HFFc6 (cell line): ENCODE measurements at places on chromosomes 2 and 18.

DNA sequence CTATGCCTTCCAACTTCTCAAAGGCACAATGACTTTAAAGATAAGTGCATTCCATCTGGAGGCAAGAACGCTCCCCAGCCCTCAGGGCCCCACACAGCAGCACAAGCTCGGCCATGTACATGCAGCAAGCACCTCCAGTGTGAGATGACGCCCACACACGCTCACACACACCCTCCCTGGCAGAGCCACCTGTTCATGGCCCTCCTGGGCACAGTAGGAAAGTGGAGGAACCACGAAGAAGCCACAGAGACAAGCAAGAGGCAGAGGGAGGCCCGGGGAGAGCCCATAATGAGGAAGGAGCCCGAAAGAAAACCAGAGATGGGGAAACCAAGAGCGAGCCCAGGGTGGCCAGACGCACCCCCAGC, 21.7 kb downstream of the BIN1 start:
- DNase-seq = peak; percentile 25

DNA sequence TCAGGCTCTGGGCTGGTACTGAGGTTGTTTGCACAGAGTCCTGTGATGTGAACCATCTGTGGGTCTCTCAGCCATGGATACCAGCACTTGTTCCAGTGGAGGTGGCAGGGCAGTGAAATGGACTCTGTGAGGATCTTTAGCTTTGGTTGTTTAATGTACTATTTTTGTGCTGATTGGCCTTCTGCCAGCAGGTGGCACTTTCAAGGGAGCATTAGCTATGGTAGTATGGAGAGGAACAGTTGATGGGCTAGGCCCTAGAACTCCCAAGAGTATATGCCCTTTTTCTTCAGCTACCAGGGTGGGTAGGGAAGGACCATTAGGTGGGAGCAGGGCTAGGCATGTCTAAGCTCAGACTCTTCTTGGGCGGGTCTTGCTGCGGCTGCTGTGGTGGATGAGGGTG, 257.0 kb upstream of the GYPC start:
- no peak for DNase-seq

DNA sequence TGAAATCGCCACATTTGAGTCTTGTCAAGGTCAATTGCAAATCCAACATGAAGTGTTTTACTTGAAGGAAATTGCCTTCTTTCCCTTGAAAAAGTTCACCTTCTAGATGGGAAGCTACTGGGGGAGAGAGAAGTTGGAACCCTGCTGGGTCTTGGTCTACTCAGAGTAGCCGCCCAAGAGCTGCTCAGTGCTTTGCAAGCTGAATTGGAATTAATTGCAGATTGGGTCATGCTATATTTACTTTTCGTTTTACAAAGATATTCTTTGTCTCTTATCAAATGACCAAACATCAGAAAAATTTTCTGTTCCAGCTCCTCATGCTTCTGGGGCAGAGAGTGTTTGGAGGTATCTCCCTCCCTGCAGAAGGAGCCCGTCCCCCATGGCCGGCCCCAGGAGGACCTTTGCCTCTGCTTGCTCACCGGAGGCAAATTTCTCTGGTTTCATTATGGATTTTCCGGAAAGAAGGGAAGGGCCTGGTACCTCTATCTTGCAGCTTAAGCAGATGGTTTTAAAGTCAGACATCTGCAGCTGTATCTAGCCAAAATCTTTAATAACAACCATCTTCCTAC, 289.7 kb downstream of the MYT1L start:
- no peak for DNase-seq

DNA sequence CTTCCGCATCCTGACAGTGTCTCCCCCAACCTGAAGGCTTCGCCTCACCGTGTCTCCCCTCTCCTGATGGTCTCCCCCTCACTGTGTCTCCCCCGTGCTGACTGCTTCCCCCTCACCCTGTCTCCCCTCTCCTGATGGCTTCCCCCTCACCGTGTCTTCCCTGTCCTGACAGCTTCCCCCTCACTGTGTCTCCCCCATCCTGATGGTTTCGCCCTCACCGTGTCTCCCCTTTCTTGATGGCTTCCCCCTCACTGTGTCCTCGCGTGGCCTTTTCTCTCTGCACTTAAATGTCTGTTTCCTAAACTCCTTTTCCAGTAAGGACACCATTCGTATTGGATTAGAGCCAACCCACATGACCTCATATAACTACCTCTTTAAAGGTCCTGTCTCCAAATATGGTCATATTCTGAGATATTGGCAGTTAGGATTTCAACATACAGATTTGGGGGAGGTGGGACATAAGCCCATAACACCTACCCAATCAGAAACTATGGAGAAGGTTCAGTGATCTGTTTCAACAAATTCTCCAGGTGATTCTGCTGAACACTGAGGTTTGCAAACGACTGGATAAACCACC, 47.9 kb upstream of the RAB27B start:
- no peak for DNase-seq

DNA sequence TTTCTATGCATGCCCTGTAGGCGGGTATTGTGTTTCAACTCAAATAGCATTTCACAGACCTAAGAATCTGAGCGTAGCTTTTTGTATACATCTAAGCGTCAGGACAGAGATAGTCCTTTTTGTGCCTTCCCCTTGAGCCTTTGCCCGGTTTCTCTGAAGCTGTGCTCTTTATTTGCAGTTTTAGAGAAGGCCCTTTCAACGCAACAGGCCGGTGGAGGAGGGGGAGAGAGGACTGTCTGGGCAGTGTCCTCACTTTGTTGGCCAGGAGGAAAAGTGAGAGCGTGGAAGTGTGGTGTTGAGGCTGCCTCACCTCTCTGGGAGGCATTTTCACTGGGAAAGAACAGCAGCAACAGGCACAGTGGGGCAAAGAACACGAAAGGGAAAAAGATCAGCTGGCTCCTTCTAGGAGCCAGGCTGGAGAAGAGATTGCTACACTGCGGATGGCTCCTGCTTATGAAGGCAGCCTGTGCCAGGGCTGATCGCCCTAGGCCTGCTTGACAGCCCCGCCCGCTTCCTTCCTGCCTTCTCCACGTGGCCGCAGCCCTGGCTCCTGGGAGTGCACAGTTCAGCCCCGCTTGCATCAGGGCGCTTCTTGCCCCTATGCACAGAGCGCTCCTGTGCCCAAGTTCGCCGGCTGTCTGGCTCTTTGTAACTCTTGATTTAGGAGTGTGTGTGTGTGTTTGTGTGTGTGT, 195.6 kb upstream of the POU3F3 start:
- no peak for DNase-seq

DNA sequence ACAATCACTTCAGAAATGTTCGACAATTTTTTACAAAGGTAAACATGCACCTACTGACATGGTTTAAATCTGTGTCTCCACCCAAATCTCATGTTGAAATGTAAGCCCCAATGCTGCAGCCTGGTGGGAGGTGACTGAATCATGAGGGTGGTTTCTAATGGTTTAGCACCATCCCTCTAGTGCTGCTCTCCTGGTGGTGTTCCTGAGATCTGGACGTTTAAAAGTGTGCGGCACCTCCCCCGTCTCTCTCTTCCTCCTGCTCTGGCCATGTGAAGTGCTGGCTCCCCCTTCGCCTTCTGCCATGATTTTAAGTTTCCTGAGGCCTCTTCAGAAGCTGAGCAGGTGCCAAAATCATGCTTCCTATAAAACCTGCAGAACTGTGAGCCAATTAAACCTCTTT, 28.3 kb downstream of the MAP3K2 start:
- DNase-seq = no peak

DNA sequence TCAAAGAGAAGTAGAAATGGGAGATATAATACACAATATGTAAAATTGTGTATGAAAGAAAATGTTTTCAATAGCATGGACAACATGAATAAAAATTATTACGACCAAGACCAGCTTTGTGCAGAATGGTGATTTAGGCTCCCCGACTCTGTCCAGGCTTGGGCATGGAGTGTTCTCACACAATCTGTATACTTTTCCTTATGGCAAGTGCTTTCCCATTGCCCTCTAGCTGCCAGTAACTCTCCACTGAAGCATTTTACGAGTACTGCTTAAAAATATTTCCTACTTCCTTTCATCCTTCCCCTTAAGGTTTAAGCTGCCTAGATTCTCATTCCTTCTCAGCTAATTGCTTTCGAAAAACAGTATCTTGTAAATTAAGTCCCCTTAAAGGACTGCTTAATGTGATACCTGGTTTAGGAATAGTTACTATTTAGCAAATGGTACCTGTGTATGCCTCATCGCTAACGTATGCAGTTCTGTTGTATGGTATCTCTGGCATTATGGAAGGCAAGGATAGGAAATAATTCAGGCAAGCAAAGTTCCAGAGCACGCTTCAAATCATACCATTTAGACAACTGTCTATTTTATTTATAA, 714.6 kb downstream of the ERBB4 start:
- no peak for DNase-seq
